ENCODE measurements at places on chromosomes 12 and 14. TPM values are rescaled to one million over a fixed set of nuclear protein-coding genes. Genes with fewer than 3 reads are reported as not detected.

HOXC12 gene
- not detected for total RNA-seq

CRACR2A gene
- 39.2 TPM for total RNA-seq

RERGL gene
- not detected for total RNA-seq

DCD gene
- total RNA-seq = not detected

EPYC gene
- not detected for total RNA-seq

EFCAB11 gene
- total RNA-seq = 6.5 TPM

GALNT6 gene
- total RNA-seq = 24.8 TPM

HRK gene
- total RNA-seq = not detected

LRRK2 gene
- not detected for total RNA-seq

ASPG gene
- total RNA-seq = not detected

A2M gene
- total RNA-seq = not detected

HVCN1 gene
- total RNA-seq = 15.7 TPM

DNAH10 gene
- 0.14 TPM for total RNA-seq

B4GALNT1 gene
- total RNA-seq = 1.9 TPM

TPPP2 gene
- not detected for total RNA-seq

SPIC gene
- total RNA-seq = not detected

NRXN3 gene
- not detected for total RNA-seq

NGB gene
- not detected for total RNA-seq

ESYT1 gene
- 362 TPM for total RNA-seq

PPFIA2 gene
- total RNA-seq = not detected

SERPINA10 gene
- not detected for total RNA-seq

SAMD15 gene
- 0.23 TPM for total RNA-seq

ANO4 gene
- not detected for total RNA-seq

GUCY2C gene
- total RNA-seq = not detected

PPM1H gene
- total RNA-seq = 0.11 TPM

TAS2R7 gene
- total RNA-seq = not detected

ENDOU gene
- total RNA-seq = not detected

SRRM4 gene
- total RNA-seq = not detected

SLC17A8 gene
- not detected for total RNA-seq

NR4A1 gene
- 4.4 TPM for total RNA-seq

PLEKHG7 gene
- total RNA-seq = not detected

ASIC1 gene
- total RNA-seq = 8.5 TPM

KRT1 gene
- 8.1 TPM for total RNA-seq

AQP5 gene
- not detected for total RNA-seq

GALNT8 gene
- 2.9 TPM for total RNA-seq

TOX4 gene
- total RNA-seq = 73.3 TPM

ANKS1B gene
- total RNA-seq = 0.86 TPM

KIF26A gene
- total RNA-seq = 0.45 TPM

USP5 gene
- total RNA-seq = 138 TPM

KRT5 gene
- total RNA-seq = not detected

PKP2 gene
- 0.16 TPM for total RNA-seq

PAX9 gene
- not detected for total RNA-seq

MYF6 gene
- total RNA-seq = not detected

DIO2 gene
- total RNA-seq = not detected

CCT2 gene
- 252 TPM for total RNA-seq

PTPRO gene
- 3.5 TPM for total RNA-seq

GPR162 gene
- total RNA-seq = 0.18 TPM

POTEG gene
- total RNA-seq = not detected

SPTB gene
- total RNA-seq = 0.07 TPM

MMP14 gene
- total RNA-seq = 1.9 TPM

Data from T-helper 2 cell treated with Interferon-gamma antibody and Interleukin-4, amounts not matched to agents 100 ng/mL and 5 ng/mL, for 36 hours (primary cell).